Activated T-cell treated with anti-CD3 and anti-CD28 coated beads, Interleukin-2, amount 50 U/mL, for 48 hours (primary cell): ENCODE measurements at places on chromosomes 3 and 15.

DNA sequence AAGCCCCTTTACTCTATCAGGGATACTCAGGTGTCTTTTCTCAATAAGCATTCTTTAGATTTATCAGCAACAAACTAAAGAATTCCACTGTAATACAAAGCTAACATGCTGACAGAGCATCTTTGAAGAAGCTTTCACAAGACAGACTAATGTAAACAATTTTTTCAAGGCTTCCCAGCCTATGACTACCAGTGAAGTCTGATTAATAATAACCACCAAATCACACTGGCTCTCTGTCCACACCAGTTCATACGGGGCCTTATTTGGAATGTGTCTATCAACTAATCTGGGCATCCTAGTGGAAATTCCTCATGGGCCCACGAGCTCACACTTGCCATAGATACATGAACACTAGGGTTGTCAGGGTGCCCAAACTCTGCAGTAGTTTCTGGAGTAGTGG is 84.5 kb downstream of the EFL1 start:
- no peak for DNase-seq

DNA sequence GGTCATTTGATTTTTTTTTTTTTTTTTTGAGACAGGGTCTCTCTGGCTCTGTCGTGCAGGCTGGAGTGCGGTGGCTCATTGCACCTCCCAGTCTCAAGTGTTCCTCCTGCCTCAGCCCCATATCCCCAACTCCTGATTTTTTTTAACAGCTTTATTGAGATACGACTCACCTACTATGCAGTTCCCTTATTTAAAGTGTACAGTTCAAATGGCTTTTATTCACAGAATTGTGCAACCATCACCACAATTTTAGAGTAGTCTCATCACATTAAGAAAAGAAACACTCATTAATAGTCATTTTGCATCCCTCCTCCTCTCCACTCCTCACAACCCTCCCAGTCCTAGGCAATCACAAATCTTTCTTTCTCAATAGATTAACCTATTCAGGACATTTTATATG is 1.9 kb upstream of the TRA2B start:
- no peak for DNase-seq

DNA sequence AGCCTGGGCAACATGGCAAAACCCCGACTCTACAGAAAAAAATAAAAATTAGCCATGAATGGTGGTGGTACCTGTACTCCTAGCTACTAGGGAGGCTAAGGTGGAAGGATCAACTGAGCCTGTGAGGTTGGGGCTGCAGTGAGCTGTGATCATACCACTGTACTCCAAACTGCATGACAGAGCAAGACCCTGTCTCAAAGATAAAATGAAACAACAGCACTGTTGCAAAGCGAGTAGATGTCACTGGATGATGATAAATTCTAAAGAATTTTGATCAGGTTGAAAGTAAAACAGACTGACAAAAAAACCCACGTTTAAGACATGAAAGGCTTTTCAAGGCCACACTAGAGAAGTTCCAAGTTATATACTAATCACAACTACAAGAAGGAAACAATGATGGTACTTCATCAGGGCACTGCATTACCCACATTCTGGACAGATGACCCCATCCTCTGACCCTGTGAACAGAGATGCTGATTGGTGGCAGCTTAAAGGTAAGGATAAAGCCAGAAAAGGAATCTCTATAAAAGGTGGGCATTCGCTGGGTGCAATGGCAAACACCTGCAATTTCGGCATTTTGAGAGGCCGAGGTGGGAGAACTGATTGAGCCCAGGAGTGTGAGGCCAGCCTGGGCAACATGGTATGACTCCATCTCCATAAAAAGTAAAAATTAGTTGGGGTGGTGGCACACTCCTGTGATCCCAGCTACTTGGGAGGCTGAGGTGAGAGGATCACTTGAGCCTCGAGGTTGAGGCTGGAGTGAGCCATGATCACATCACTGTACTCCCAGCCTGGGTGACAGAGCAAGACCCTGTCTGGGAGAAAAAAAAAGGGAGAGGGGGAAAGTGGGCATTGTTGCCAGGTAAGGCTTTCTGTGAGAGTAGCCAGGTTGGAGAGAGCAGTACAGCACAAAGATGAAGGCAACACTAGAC is 59.2 kb downstream of the TBL1XR1 start:
- no peak for DNase-seq

- DNase-seq: no peak
Measured at GRCh38 chr15:29635513-29636098, 186.7 kb downstream of the TJP1 start.

- DNase-seq: no peak
Measured at GRCh38 chr3:46996689-46997452, 17.4 kb downstream of the NBEAL2 start.

GRCh38 chr15:45943240-45943639 is 308.4 kb downstream of the SQOR start:
- DNase-seq: no peak
